RCC 7860 (cell line): ENCODE measurements at places on chromosomes 13 and 19.

- peak; percentile 74 for DNase-seq
Observed at GRCh38 chr13:26941345-26942174, 181.0 kb upstream of the GPR12 start.

GRCh38 chr19:32373585-32374295 is 28.3 kb downstream of the ZNF507 start:
- DNase-seq: peak; percentile 99

- DNase-seq: no peak
Observed at GRCh38 chr13:52842441-52842840, 6.0 kb downstream of the PCDH8 start.

GRCh38 chr13:110197026-110197425 is 109.9 kb downstream of the COL4A1 start:
- DNase-seq: no peak

DNA sequence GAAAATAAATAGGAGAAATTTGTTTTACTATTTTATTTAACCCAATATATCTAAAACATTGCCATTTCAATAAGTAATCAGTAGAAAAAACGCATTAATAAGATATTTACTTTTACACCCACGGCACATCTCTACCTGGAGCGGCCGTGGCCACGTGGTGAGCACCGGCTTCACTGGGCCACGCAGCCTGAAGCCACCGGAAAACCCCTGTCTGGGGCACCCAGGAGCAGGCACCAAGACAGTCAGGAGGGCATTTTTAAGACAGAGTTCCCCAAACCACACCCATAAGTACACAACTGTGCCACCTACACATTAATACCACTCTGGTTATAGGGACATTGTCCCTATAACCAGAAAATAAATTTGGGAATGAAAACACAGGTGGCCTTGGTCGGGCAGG is 80.9 kb downstream of the SPACA7 start:
- no peak for DNase-seq

GRCh38 chr19:41707502-41707812 is 969 bp upstream of the CEACAM5 start:
- DNase-seq: no peak
